NB4 (cell line): ENCODE measurements at places on chromosomes 4 and X.

- no peak for DNase-seq
Observed at GRCh38 chr4:55524844-55525571, 21.7 kb downstream of the CLOCK start.

DNA sequence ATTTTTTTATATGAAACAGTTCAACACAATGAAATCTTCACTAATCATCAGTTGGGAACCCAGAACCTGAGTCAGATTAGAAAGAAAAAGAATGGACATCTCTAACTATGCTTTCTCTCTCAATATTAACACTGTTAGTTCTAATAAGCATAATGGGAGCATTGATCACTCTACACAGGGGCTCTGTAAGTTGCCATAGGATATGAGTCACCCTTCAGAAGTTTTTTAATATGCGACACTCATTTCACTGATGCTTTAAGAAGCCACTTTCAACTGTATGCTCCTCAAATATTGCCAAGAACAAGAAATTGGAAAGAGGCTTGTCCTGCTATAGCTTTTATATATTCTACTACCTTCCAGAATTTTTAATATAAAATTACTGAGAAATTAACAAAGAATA is 187.0 kb downstream of the AASDH start:
- no peak for DNase-seq

GRCh38 chrX:153397256-153397960 is 3.7 kb downstream of the PNMA6E start:
- DNase-seq = no peak

DNA sequence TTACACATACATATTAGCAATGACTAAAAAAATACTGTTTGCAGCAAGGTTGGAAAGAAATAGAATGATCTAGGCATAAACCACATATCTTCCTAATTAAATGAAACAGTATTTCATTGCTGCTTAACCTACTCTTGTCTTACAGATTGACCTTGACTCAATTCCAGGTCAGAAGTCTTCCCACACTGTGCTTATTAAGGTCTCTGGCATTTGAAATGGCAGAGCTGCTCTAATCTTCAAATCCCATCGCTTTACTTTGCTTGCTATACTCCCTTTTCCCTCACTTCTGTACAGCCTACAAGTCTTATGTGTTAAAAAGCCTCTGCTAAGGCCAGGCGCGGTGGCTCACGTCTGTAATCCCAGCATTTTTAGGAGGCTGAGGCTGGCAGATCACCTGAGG is 424.5 kb downstream of the RPA4 start:
- no peak for DNase-seq

- no peak for DNase-seq
Observed at GRCh38 chr4:105598787-105599186, 46.4 kb downstream of the ARHGEF38 start.
